Activated naive CD8-positive, alpha-beta T cell treated with anti-CD3 and anti-CD28 coated beads, Interleukin-2, amount 10 ng/mL, durations not matched to agents 7 days and 5 days (primary cell): ENCODE measurements at places on chromosomes 1 and 21. TPM values are rescaled to one million over a fixed set of nuclear protein-coding genes. Genes with fewer than 3 reads are reported as not detected.

Gene NR1I3
- total RNA-seq, result not detected

Gene RO60
- total RNA-seq, result 65.3 TPM

Gene KIF17
- not detected for total RNA-seq

Gene SLAMF6
- total RNA-seq, result 48.1 TPM

Gene RGS7
- not detected for total RNA-seq

Gene FAM131C
- 4.1 TPM for total RNA-seq

Gene SCCPDH
- 13.7 TPM for total RNA-seq
